ENCODE measurements at places on chromosomes 3 and 15.
A peak's percentile ranks its signal among the peaks of the same experiment; 100 is the strongest.

- DNase-seq = no peak
These were observed 25.7 kb upstream of the ANO10 start for GRCh38 chr3:43647331-43648166.

- DNase-seq = no peak
These were observed 48.2 kb downstream of the FEM1B start for GRCh38 chr15:68325726-68326125.

DNA sequence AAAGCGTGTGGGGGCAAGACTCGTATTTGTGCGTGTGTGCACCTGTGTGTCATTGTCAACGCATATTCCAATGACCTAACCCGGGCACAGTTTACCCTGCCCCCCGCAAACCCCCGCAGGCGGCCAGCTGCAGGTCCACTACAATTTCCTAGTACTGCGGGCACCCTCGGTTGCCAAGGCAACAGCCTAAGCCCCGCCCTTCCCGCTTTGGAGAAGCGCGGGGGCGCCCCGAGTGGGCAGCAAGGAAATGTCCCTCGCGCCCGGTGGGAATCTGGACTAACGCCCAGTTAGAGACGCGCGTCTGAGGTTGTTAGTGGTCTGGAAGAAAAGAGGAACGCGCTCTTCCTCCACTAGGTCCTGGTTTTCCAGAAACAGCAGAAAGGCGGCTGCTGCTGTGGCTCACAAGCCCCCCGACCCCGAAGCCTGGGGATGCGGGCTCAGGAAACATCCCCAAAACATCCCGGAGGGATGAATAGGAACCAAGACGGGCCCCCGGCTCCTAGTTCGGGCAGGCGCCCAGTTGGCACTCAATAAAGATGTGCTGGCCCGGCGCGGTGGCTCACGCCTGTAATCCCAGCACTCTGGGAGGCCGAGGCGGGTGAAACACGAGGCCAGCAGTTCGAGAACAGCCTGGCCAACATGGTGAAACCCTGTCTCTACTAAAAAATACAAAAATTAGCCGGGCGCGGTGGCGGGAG is 1.1 kb downstream of the ABHD14A start:
- DNase-seq = peak; percentile 82

GRCh38 chr15:91892436-91892835 is 38.9 kb downstream of the SLCO3A1 start:
- DNase-seq = no peak

DNA sequence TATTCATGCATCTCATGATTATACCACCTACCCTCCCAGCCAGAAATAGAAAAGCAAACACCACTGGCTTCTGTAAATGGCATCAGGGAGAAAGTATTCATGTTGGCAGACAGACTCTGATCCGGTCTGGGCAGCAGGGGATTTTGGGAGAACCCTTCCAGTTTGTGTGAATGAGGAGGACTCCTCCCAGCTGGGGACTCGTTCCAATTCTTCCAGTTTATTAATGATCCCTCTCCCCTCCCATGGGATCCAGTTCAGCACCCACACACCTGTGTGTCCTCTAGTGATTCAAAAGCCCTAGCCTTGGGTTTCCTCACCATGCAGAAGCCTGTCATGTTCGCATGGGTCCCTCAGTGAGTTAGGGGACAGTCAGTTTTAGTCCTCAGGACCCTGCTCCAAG is 110.9 kb downstream of the IQSEC1 start:
- no peak for DNase-seq

DNA sequence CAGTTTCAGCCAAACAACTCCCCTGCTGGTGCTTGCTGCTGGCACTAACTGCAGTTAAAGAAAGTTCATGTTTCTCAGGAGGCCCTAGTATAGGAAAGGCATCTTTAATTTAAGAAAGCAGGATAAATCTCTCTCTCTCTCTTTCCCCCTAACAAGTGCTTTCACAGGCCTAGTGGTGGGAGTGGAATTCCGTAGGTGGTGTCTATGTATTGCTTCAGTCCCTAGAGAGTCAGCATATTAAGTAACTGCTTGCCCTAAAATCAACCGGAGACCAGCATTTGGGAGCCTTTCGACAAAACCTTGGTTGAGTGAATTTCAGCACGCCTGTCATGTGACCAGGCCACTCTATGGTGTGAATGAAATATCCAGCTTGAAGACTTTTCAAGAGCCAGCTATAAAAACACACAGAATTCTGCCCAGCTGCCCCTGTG is 169.2 kb upstream of the TGFBR2 start:
- peak; percentile 33 for DNase-seq

GRCh38 chr3:135490219-135490915 is 475.2 kb upstream of the PPP2R3A start:
- DNase-seq = no peak

- no peak for DNase-seq
These were observed 115.1 kb downstream of the PLCL2 start for GRCh38 chr3:16999871-17000270.

DNA sequence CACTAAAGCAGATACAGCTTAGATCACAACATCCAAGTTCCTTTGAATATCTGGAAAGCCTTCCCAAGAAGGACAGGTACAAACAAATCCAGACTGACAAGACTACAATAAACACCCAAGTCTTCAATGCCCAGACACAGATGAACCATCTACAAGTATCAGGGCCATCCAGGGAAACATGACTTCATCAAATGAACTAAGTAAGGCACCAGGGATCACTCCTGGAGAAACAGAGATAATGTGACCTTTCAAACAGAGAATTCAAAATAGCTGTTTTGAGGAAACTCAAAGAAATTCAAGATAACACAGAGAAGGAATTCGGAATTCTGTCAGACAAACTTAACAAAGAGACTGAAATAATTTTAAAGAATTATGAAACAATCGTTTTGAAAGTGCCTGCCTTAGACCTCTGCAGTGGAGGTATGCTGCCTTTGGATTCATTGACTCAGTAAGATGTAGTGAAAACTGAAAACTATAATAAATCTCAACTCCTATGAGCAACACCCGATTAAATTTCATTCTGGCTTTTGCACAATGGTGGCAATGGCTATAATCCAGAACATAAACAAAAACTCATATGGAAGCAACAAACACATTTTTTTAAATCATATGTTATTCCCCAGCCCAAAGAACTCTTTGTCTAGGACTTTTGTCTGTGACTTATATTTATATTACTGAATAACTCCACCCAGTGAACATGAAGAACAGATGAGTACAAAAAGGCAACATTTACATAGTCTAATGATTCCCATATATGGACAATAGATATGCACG is 12.6 kb upstream of the COL8A1 start:
- DNase-seq = no peak

- no peak for DNase-seq
These were observed 116.3 kb downstream of the PDZRN3 start for GRCh38 chr3:73508330-73508954.

DNA sequence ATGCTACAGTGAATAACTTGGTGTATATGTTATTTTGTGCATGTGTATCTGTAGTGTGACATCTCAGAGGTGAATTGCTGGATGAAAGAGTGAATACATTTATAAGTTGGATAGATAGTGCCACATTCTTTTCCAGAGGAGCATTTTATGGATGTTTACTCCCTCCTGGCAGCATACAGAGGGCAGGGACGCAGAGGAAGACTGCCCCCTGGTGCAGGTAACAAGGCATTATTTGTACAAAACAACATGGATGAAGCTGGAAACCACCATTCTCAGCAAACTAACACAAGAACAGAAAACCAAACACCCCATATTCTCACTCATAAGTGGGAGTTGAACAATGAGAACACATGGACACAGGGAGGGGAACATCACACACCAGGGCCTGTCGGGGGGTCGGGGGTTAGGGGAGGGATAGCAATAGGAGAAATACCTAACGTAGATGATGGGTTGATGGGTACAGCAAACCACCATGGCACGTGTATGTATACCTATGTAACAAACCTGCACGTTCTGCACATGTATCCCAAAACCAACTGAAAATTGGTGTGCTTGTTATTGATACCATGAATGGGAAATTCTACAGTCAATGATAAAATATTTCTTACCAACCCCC is 57.9 kb upstream of the CTXND1 start:
- DNase-seq = no peak

DNA sequence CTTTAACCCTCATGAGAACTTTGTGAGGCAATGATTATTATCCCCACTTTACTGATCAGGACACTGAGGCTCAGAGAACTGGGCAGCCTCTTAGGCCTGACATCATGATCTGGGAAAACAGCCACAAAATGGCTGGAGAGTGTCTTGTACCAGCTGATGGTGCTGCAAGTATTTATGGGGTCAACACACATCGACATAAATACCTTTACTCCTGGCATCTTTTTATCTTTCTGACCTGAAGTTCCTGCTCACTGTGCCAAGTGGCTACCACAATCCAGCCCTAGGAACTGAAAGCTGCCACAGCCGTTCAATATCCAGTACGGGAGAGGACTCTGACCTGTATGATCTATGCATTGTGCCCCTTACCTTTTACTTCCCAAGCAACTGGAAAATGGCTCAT is 29.2 kb upstream of the MUC13 start:
- no peak for DNase-seq

DNA sequence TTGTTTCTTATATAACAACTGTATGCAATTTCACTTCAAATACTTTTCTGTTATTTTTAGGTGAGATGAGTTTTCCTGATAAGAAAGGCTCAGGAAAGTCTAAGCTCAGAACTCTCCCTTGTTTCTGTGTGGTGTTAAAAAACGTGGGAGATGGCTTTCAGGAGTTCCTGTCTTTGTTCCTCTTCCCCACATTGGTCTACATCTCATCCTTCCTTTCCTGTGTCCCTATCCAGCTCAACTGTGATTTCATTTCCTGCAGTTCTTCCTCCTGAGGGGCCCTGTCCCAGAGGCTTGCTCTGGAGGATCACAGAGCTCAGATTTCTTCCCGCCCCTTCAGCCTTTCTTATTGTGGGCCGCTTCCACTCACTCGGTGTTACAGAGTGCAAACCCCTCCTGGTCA is 11.2 kb downstream of the SEC13 start:
- no peak for DNase-seq
